Suppressor macrophage treated with lipopolysaccharide for 4 hours (primary cell): ENCODE measurements at places on chromosomes 5 and 9.

DNA sequence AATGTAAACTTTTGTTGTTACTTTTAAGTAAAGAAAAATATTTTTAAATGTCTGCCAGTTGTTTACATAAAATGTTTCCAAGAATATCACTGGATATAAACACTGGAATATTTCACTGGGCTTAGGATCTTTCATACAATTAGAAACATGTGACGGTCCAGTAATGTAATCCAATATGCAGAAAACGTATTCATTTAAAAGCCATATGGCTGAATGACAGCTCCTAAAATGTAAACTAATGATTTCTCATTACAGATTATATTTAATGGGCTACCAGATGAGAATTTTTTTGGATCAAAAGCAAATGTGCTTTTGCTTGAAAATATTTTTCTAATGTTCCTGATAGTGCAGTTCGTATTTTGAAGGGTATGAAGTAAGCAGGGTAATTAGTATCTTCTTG is 124.3 kb downstream of the TTC39B start:
- no peak for DNase-seq

GRCh38 chr9:104069288-104069687 is 24.8 kb upstream of the SMC2 start:
- DNase-seq = no peak

DNA sequence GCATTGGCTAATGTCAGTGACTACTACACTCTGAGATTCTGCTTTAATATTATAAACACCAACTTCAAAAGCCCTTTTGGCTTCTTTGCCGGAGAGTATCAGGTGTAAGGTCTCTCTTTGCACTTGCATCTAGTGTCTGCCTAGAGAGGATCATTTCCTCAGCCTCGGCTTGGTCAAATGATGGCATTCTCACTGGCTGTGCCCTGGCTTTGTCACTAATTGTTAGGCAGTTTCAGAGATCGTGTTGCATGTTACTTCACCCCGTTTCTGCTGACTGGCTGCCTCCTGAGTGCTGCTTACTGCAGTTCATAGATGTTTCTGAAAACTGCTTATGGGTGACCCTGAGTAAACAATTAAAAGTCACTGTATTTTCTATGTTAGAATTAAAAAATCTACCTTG is 48.8 kb downstream of the SLC1A3 start:
- peak; percentile 58 for DNase-seq

DNA sequence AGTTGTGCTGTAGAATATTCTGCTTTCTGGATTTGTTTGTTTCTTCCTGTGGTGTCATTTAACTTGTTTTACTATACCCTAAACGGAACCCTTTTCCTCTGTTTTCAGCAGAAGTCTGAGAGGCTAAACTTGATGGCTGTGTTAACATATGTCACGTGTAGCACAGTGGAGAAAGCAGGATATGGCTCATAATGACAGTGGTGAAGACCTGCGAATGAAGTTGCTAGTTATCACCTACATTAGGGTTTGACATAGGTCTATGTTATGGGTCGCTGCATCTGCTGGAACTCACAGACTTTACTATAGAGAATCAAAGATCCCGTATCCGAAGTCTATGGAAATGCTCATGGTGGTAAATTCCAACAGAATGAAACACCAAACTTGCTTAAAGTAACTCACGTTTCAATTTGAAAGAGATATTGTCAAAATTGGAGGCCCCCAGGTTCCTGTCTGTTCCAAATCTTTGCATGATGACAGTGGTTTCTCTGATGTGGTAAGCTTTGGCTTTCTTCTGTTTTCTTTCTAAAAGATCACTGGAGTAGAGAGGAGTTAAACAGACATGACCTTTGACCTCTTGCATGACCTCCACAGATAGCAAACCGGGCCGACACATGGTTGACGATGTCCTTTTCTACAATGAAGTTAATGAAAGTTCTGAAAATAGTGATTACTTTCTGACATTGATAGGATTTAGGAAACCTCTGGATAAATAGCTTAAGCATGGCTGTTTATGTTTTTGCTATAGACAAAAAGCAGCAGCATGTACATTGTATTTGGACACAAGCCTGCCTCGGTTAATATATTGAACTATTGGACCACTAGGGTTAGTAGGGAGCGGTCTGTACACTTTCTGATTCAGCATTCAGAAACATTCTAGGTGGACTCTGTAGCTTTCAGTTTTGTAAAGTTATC is 3.1 kb upstream of the CATSPER3 start:
- DNase-seq = no peak

DNA sequence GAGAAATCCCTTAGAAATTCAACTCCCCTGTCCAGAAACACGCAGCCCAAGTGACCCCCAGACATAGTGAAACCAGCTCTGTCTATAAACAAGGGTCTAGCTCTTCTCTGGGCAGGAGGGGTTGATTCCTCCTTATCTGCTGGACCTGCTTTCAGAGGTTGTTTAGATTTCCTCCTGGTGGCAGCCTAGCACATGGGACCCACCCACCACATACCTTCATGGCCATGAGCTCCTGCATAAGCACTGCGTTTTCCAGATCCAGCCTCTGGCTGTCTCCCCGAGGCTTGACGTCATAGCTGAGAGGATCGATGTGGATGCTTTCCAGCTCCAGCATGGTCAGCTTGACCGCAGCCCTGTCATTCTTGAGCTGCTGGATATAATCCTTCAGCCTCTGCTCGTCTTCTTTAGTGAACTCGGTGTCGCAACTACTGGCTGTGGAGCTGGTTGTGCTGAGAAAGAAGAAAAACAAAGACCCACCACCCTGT is 77.0 kb downstream of the DCP2 start:
- DNase-seq = no peak

DNA sequence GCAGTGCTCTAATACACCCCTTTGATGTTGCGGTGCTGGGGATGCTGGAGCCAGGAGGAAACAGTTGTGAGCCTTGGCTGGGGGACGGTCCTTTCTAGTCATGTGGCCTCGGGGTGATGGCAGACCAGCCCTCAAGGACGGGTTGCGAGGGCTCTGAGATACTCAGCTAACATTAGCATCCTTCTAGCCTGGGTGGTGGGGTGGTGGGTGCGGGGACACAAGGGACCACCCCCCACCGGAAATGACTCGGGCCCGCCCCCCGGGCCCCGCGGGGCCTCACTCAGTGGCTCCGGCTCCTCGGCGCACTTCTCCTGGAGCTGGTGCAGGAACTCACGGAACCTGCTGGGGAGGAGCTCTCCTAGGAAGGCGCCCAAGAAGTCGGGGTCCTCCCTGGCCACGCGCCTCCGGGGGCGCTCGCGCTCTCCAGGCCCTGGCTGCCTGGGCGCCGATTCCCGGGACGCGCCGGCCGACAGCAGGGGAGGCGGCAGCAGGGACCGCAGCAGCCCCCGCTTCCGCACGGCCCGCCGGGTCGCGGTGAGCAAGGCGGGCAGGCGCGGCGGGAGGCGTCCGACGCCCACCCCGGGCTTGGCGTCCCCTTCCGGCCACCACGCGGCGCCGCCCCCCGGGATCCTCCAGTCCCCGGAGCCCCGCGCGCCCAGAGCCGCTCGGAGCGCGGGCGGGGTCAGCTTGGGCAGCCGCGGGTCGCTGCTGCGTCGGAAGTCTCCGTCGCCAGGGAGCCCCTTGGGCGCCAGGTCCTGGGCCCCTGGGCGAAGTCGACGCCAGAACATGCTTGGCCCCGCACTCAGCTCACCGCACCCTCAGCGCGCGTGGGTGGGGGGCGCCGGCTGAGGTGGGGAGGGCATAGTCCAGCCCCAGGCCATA is 873 bp downstream of the C9orf50 start:
- DNase-seq = peak; percentile 37

- no peak for DNase-seq
Observed at GRCh38 chr5:78500028-78500427, 139.6 kb downstream of the SCAMP1 start.

- no peak for DNase-seq
Observed at GRCh38 chr9:124206391-124206790, 51.4 kb upstream of the NEK6 start.

- no peak for DNase-seq
Observed at GRCh38 chr5:83370957-83371356, 100.6 kb upstream of the VCAN start.

DNA sequence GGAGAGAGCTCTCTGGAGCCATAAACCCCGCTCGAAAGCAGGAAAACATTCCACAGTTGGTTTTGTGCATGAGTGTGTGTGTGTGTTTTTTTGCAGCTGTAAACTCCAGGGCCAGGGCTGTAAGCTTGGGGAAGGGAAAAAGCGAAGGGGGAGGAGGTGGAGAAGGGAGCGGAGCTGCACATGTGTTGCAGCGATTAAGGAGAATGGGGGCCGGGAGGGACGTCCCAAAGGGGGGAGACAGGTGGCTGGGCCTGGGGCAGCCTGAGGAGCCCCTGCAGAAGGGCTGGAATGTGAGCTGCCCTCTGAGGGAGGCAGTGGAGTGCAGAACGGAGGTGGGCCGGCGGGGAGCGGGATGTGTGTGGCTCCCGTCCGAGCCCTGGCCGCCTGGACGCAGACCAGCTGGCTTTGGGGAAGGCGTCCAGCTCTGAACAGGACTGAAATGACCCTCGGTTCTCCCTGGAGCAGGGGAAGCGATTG is 2.7 kb upstream of the MYMK start:
- DNase-seq = no peak

- DNase-seq = no peak
Observed at GRCh38 chr9:126456441-126457174, 130.0 kb downstream of the MVB12B start.
